ENCODE measurements at places on chromosomes 4 and X. TPM values are rescaled to one million over a fixed set of nuclear protein-coding genes. Genes with fewer than 3 reads are reported as not detected.

DNA sequence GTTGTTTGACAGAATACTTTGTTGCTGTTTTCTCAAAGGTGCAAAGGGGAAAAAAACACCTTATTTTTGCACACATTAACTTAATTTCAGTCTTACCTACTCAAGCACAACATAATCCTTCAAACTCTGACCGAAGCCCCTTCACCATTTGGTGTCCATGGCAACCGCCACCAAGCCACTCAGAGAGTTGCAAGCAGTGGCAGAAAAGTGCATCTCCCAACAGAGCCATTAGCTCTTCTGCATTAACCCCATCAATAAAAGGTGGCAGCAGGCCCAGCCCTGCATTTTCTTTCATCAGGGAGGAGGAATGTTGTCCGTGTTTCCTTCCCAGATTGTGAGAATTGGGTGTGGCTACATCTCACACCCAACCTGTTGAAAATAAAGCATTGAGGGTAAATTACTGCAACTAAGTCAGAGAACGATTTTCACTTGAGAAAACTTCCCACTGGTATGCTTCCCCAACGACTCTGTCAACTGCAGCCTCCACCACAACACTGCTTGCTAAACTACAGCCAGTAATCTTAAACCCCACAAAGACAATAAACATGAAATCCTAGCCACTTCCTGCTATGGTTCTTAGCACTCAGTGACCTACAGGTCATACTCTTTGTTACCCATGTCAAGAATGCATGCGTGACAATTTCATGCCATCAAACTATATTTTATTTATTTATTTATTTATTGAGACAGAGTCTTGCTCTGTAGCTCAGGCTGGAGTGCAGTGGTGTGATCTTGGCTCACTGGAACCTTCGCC, 154.0 kb downstream of the GRIA3 start:
- no peak for DNase-seq

DNA sequence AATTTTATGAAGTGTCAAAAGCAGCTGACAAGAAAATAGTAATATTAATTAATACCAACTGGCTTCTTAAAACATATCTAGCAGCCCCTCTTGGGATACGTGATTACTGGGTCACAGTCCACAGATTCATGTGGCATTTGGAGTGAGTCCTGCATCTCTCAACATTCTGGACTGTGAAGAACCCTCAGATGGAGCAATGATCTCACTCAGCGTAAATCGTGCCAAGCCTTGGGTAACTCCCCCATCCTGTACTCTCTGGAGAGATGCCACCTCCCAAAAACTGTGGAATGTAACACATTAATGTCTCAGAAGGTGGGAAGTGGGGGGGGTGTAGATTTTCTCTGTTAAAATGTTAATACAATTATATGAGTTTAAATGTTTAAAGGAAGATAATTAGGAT, 118.2 kb upstream of the IQCM start:
- DNase-seq, result no peak

- no peak for DNase-seq
Observed at GRCh38 chr4:125573786-125574185, 259.0 kb downstream of the FAT4 start.

Gene P2RY4
- 0.14 TPM for polyA plus RNA-seq

GRCh38 chrX:153351981-153352380, 18.0 kb downstream of the ZNF275 start:
- DNase-seq, result no peak

GRCh38 chr4:69744157-69744478, 16.3 kb downstream of the SULT1B1 start:
- DNase-seq, result no peak

Gene NIPAL1
- polyA plus RNA-seq, result 11.1 TPM

GRCh38 chr4:53714236-53715140, 123.2 kb upstream of the LNX1 start:
- DNase-seq, result no peak

Gene NAP1L3
- polyA plus RNA-seq, result 12.6 TPM

Gene EFHC2
- polyA plus RNA-seq, result 7.8 TPM

GRCh38 chr4:180060159-180060889, 2182.9 kb upstream of the TENM3 start:
- no peak for DNase-seq
